CD4-positive, alpha-beta T cell treated with Interleukin-4 for 4 hours (primary cell): ENCODE measurements at places on chromosomes 4 and X.

GRCh38 chr4:105225500-105225899 is 78.8 kb downstream of the TET2 start:
- DNase-seq, result no peak

GRCh38 chrX:19991350-19991718 is 473 bp upstream of the BCLAF3 start:
- DNase-seq, result no peak

DNA sequence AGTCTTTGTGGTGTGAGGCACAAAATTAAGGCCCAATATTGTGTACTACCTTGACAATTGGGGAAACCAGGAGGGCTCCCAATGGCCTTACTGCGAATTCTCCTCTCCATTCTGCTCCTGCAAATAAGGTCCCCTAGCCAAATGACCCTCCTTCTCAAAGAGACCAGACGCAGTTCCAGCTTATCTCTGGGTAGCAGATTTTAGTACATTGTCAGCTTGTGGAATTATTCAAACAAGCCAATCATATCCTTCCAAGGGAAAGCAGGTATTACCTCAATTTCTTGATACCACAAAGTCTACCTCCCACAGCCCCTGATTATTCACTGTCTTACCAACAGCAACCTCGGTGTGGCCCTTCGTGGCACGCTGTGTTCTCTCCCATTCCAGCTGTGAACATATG is 7.8 kb upstream of the ZBTB33 start:
- DNase-seq, result no peak

DNA sequence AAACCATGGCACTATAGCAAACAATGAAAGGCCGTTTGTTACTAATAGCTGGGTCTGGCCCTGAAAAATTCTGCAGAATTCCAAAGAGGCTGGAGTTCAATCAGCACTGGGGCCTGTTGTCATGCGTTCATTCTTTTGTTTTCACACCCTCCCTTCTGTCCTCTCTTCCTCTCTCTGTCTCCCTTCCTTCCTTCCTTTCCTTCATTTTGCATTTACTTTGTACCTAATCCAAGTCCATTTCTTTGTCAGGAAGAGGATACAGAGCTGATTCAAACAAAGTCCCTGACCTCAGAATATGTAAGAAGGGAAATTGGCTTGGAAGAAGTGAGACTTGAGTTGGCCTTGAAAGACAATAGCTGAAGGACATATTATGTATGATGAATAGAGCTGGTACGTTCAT is 119.6 kb upstream of the LDB2 start:
- no peak for DNase-seq

DNA sequence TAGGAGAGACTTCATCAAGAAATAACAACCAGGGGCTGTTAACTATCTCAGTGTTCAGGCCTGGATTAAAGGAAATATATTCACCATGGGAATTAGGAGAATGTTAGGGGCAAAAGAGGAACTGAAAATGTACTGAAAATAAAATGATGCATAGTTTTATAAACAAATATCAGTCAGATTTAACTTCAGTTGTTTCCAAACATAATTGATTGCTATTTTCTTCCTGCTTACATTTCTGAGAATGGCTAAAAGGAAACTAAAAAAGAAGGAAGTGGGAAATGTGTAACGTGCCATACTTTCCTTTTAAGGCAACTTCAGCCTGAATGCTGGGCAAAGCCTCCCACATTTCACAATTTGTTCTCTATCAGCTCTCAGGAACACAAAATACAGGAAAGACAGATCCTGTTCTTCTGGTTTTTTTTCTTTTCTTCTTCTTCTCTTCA is 178.1 kb downstream of the MAML3 start:
- no peak for DNase-seq

- DNase-seq, result no peak
Observed at GRCh38 chr4:144304025-144304424, 163.5 kb upstream of the GYPA start.

DNA sequence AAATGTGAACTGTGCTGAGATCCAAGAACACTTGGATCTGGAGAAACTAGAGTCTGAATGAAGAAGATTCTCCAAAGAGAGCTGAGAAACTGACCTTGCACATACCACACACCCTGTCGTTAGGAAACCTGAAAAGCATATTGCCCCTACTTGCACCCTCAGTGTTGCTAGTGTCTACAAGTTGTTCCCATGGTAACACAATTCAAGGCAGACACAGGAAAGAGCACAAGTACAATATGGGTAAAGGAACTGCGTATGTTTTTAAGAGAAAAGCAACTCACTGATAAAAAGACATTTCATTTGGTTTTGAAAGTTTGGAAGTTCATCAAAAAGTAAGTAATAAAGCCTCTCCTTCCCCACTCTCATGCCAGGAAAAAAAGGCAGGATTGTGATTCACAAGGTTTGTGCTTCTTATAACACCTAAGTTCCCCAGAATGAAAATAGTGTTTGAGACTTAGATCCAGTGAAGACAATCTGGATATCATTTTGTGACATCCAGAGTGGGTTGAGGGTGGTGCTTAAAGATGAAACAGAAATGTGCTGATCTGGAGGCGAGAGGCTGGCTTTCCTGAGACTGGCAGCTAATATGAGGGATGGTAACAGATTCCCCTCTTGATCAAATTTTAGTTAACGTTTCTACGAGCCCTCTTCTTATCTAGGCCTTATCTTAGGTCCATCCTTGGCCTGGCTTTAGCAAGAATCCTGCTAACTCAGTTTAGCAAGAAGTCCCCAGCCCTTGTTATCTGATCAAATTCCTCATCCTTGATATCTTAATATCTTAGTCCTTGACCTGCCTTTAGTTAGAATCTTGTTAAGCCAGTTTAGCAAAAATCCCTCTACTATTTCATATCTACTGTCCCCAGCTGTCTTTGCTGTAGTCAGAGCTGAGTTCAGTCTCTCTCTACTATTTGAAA is 42.3 kb downstream of the NIPAL1 start:
- DNase-seq, result no peak

GRCh38 chr4:176099314-176099713 is 33.7 kb downstream of the WDR17 start:
- DNase-seq, result no peak

- DNase-seq, result no peak
Observed at GRCh38 chr4:3301450-3302172, 8.8 kb downstream of the RGS12 start.

DNA sequence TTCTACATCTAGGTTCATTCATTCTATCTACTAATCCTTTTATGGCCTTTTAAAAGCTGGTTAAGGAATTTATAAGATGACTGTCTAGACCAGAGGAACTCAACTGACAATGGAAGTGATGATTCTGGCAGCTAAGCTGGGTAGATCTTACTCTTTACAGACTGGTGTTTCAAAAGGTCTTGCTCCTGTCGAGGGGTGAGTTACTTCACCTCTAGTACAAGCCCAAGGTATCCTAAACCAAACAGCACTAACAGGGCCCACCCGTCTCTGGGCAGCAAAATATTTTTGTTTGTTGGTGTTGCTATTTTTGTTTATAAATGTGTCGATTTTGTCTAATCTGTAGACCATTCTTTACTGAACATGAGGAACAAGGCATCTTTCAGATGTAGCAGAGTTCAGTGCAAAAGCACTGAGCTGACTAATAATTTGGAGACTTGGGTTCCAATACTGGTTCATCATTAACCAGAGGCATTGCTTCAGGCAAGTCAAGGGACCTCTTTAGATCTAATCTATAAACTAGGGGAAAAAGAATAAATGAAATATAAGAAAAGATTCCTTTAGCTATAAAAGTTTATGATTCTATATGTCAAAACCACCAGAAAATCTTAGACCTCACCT is 90.3 kb upstream of the FRG1 start:
- no peak for DNase-seq

GRCh38 chr4:140427106-140427918 is at the start of gene CLGN:
CLGN (minus strand) TSS chr4:140427648; CDS start chr4:140413078, 14,570 bp downstream.
- no peak for DNase-seq

GRCh38 chrX:77442728-77443127 is 4.5 kb upstream of the FGF16 start:
- no peak for DNase-seq

DNA sequence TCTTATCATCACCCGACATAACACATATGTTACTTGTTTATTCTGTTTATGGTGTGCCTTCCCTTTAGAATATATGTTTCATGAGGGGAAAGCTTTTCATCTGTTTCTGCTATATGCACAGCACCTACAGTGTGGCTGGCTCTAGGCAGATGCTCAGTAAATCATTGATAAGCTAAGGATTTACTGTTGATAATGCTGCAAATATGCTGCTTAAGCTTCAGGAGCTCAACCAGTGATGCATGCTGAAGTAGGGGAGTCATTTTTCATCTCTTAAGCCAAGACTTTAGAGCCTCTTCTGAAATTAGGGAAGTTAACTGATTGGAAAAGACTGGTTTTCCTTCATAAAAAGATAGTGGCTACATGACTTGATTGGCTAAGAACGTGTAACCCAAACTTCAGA is 16.4 kb downstream of the FAT4 start:
- DNase-seq, result no peak

GRCh38 chr4:106149026-106149425 is 167.0 kb downstream of the TBCK start:
- DNase-seq, result no peak

GRCh38 chrX:68533656-68534055 is 34.8 kb downstream of the YIPF6 start:
- DNase-seq, result no peak

DNA sequence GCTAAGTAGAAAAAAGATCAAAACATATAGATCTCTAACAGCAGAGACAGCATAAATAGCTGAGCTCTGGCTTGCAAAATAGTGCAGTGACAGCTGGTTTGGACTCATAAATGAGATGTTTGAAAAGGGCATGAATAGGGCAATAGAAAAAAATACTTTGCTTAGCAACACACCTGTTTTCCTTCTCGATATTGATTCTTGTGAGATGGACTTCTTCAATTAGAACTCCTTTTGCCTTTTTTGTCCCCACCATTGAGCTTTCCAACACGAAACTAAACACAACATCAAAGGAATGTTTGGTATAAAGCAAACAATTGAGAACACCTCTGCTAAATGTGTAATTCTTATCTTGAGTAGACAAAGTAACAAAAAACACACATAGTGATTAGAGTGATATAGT is 726.3 kb downstream of the RAPGEF2 start:
- no peak for DNase-seq

- no peak for DNase-seq
Observed at GRCh38 chrX:12401252-12401651, 263.0 kb downstream of the FRMPD4 start.

GRCh38 chr4:89152972-89153371 is 41.6 kb downstream of the TIGD2 start:
- no peak for DNase-seq

GRCh38 chr4:2623442-2623841 is 87.0 kb downstream of the FAM193A start:
- DNase-seq, result no peak

- no peak for DNase-seq
Observed at GRCh38 chrX:103382877-103383276, 6.5 kb downstream of the BEX3 start.
